ENCODE measurements at places on chromosomes 11 and 22.

- DNase-seq = no peak
These were observed 188.5 kb upstream of the E2F8 start for GRCh38 chr11:19429108-19429760.

DNA sequence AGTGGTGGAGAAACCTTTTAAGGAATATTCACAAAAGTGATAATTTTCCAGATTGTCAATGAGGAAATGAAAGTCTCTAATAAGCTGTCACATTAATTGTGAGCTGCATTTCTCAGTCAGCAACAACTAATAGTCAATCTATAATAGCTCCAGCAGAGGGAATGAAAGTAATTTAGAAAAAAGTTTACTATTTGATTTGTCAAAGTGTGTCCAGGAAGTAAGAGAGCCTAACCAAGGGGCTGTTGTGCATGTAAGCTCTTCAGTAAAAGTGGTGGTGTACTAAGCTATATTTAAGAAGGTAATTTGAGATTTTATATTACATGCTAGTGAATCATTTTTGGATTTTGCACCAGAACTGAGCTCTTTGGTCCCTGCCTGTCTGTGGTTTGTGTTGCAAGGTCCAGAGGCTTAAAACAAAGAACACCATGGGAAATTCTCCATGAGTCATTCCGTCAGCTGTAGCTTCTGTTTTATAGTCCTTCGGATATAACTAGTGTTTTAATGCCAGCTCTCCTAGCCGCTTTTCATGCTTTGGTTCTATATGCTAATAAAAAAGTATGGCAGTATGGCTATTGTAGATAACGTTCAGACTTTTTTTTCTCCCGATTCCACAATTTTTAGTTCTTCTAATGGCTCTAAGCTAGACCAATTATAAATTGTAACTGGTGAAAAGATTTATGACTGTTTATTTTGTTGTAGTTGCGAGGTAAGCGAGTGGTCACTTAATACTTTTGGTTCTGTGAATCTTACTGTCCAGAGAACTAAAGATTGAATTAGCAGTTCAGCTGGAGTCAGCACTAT is 64.6 kb downstream of the ARHGEF12 start:
- DNase-seq = no peak

- no peak for DNase-seq
These were observed 1807.5 kb downstream of the LRRC4C start for GRCh38 chr11:39651857-39652461.

GRCh38 chr11:2531987-2532703 is 87.3 kb downstream of the KCNQ1 start:
- no peak for DNase-seq

GRCh38 chr11:44638032-44638431 is 72.6 kb downstream of the CD82 start:
- DNase-seq = no peak

DNA sequence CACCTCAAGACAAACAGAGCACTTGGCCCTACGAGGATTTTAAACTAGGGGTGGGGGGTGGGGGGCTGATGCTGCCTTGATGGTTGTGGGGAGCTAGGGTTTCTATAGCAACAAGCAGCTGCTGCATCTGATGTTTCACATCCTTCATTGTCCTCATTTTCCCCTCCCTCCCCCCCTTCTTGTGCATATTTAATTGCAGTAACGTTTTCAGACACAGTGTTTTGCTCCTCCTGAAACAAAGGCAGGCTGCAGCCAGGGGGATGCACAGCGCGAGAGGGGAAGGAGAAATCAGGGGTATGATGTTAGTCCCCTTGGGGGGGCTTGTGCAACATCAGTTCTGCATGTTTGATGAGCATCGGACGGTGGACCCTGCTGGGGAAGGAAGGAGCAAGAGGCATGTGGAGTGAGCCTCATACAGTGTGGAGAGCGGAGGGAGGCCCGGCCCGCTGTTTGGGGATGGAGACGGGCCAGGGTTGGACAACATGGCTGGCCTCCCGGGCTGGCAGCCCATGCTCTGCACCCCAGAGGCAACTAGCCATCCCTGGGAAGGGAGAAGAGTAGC is 208.3 kb downstream of the CEP164 start:
- no peak for DNase-seq

DNA sequence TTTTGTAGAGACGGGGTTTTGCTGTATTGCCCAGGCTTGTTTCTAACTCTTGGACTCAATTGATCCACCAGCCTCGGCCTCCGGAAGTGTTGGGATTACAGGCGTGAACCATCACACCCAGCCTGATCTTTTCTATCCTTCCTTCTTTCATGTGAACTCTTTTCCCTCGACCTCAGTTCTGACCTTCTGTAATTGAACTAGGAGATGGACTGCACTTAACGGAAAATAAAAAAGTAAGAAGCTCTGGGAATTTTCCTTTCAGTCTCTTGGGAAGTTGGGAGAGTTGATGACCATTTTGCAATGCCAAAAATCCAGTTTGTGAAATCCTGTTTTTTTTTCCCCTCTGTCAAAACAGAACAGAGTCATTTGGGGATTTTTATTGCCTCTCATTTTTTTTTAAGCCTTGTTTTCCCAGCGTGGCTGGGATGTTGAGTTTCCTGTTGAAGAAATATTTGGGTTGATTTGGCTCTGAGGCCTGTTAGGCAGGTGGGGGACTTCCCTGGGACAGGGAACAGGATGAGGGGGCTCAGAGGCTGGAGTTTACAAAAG is 26.9 kb upstream of the CYB5R3 start:
- DNase-seq = no peak

DNA sequence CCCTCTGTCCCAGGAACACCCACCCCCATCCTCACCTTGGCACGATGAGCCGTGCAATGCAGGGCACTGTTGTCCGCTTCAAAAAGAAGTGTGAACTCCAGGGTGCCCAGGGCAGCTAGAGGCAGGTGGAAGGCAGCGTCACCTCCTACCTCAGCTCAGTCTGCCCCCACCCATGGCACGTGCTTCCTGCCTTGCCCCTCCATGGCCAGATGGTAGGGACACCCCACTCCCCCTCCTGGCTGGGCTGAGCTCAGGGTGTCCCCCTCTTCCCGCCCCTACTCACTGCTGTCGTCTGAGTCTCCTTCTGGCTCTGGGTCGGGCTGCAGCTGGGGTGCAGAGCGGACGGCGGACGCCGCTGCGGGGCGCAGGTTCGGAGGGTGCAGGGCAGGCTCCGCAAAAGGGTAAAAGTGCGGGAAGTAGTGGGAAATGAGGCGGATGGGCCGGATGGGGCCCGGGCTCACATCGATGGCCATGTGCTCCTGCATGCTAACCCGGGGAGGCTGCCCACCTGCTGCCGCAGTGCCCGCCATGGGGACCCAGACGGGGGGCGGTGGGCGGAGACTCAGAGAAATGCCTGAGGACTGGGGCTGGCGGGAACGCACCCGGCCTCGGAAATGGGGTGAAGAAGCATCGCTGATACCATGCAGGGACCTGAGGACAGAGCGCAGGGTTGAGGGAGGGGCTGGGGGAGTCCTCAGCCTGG is 9.1 kb downstream of the NDUFV1 start:
- no peak for DNase-seq

- peak; percentile 64 for DNase-seq
These were observed 862 bp upstream of the CENATAC start for GRCh38 chr11:118996926-118997626.

- DNase-seq = no peak
These were observed 197.6 kb upstream of the SYN3 start for GRCh38 chr22:33255791-33256190.

GRCh38 chr11:62061356-62062222 is 62.2 kb upstream of the INCENP start:
- DNase-seq = no peak

DNA sequence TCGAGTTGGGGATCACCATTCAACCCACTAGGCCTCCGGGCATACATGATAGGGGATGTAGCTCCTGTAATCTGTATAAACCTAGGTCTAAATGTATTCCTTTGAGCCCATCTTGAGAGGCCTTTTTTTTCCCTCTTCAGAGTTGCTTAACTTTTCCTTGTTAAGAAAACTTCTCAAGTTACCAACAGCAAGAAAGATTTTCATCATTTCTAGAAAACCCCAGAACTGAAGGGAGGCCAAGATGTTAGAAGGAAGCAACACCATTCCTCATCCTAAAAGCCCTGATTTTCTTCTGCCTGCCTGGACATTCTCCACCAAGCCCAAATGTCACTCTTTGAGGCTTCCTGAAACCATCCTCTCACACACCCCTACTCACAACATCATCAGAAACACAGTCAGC is 79.4 kb downstream of the TMPRSS5 start:
- DNase-seq = no peak

DNA sequence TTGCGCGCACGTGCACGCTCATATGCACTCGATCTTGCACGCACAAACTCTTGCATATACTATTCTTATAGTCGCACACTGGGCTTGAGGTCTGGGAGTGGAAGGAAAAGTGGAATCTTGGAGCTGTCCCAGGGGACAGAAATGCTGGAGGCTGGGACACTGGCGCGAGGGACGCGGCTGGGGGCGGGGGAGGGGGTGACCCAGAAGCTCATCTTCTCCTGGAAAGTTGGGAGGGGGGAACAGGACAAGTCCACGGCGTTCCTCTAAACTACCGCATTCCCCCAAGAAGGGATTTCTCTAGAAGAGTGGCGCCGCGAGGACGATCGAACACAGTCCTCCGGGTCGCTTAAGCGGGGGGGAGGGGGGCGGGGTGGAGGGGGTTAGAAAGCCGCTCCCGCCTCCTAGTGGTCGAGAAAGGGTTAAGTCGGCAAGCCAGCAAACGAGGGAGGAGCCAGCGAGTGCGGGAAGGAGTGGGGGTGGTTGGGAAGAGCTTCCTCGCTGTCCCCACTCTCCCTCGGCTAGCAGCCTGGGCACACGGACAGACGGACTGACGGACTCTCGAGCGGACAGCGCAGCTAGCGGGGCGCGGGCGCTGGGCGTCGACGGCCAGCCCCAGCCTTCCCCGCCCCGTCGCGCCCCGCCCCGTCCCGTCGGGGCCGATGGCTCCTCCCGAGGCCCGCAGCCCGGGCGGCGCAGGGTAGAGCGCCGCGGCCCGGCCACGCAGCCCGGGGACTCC is at the start of gene RTN4RL2:
Gene RTN4RL2, plus strand, starts transcription at position 507 of the 736 bp plus-strand sequence. CDS start 338 bp downstream, outside the sequence.
- DNase-seq = peak; percentile 75

DNA sequence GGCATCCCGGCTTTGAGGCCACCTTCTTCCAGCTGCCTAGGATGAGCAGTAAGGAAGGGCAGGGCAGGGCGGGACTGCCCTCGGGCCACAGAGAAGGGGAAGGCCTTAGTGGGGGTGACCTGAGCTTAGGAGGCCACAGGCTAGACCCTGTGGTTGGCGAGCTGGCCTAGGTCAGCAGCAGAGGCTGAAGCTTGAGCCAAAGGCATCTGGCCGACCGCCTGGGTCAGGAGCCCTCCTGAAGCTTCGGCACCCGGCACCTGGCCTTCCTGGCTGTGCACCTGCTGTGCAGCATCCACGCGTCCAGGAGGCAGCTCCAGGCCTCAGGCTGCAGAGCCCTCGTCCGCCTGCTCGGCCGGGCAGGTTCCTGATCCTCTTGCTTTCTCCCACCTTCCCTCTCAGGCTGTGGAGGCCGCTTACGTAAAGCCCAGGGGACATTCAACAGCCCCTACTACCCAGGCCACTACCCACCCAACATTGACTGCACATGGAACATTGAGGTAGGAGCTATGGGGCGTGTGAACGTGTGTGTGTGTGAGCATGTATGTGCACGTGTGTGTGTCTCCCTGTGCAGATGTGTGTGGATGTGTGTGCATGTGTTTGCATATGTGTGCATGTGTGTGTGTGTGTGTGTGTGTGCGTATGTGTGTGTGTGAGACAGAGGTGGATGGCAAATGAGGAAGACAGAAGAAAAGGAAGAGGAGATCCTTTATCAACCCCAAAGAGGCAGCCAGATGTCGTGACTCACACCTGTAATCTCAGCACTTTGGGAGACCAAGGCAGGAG is 34.9 kb downstream of the ST14 start:
- DNase-seq = no peak

DNA sequence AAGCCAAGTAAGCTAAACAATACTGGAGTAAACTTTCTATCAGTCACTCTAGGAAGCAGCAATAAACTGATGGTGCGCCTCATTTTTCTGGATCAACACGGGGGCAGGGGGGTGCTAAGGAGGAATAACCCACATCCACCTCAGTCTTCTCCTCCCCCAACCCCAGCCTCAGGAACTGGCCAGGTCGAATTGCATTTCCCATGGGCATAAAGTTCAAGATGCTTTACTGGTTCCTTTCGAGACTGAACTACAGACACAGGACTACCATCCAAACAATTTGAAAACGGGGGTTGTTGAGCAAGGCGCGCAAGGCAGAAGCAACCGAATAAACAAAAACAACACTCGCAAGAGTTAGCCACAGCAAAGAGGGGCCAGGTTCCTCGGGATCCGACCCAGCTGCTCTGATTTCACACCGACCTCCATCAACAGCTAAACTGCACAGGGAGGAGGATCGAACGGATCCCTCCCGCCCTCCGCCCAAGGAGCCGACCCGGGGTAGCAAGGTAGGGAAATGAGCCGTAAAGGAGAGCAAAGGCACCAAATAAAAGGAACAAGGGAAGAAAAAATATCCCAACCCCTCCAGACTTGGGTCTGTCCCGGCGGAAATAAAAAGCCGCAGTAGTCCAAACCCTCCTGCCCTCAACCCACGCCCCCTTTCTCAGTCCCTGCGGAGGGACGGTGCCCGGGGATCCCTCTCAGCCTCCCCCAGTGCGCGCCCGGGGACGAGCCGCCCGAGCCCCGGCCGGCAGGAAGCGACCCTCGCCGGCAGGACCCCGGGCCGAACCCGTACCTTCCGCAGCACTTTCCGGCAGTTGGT is 801 bp downstream of the SESN3 start:
- DNase-seq = peak; percentile 64

- no peak for DNase-seq
These were observed 84.8 kb downstream of the SLC1A2 start for GRCh38 chr11:35334385-35335090.

DNA sequence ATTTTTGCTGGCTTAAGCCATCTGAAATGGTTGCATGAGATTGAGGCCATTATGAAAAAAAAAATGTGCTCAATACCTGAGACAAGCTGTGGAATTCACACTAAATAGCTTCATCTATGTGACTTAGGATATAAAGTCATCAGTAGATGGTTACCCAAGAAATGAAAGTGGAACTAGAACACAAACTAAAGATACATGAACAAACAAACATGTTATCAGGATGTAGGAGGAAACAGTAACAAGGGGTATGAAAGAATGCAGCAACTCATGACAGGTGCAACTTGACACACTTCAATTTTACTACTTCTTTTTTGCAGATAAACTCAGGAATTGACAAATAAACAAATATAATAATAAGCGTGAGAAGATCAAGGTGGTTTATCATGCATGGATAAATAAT is 155.0 kb downstream of the WT1 start:
- no peak for DNase-seq

GRCh38 chr11:131474947-131475346 is 104.5 kb downstream of the NTM start:
- DNase-seq = no peak

DNA sequence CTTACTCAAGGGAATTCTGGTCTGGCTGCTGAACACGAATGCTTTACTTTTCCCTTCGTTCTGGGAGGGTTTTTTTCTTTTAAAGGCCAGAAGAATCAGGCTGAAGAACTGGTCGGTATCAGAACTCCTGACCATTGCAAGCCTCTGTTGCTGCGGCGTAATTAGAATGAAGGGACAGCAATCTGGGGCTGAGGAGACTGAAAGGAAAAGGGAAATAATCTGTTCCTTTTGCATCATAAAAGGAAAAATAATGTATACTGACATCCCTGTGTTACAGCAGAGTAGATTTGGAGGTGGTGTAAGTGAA is 670 bp downstream of the SC5D start:
- no peak for DNase-seq
